ENCODE measurements at places on chromosomes 5 and 9.

- DNase-seq = no peak
Measured at GRCh38 chr9:93129286-93129685, 4.8 kb downstream of the NINJ1 start.

DNA sequence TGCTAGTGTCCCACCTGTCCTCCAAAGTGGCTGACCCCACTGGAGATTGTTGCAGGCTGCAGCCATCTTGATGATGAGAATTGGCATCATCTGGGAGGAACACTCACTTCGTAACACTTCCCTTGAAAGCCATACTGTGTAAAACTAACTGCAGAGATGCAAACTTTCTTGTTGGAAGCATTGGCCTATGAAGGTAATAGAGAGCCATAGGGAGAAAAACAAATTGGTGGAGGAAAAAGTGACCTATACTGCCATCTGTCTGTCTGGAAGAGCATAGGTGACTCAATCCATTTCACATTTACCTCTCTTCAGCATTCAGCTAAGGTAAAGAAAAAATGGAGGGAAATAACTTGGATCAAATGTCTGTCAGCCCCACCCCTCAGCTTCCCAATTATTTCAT is 473.4 kb downstream of the NTRK2 start:
- no peak for DNase-seq

GRCh38 chr5:150000256-150000989 is at the start of the genes HMGXB3 and TIGD6:
Gene HMGXB3 (plus strand): TSS chr5:150000739. CDS start chr5:150004853, 4,114 bp downstream.
Gene TIGD6 (minus strand): TSS chr5:150000654. CDS start chr5:149996348, 4,306 bp downstream.
- peak; percentile 91 for DNase-seq

GRCh38 chr5:85159395-85159794 is 774.7 kb upstream of the EDIL3 start:
- no peak for DNase-seq

- DNase-seq = no peak
Measured at GRCh38 chr9:68780720-68781119, 75.7 kb downstream of the PIP5K1B start.

GRCh38 chr9:81372628-81373191 is 316.6 kb downstream of the TLE1 start:
- DNase-seq = no peak

GRCh38 chr9:127735530-127736185 is 564 bp upstream of the TOR2A start:
- no peak for DNase-seq

DNA sequence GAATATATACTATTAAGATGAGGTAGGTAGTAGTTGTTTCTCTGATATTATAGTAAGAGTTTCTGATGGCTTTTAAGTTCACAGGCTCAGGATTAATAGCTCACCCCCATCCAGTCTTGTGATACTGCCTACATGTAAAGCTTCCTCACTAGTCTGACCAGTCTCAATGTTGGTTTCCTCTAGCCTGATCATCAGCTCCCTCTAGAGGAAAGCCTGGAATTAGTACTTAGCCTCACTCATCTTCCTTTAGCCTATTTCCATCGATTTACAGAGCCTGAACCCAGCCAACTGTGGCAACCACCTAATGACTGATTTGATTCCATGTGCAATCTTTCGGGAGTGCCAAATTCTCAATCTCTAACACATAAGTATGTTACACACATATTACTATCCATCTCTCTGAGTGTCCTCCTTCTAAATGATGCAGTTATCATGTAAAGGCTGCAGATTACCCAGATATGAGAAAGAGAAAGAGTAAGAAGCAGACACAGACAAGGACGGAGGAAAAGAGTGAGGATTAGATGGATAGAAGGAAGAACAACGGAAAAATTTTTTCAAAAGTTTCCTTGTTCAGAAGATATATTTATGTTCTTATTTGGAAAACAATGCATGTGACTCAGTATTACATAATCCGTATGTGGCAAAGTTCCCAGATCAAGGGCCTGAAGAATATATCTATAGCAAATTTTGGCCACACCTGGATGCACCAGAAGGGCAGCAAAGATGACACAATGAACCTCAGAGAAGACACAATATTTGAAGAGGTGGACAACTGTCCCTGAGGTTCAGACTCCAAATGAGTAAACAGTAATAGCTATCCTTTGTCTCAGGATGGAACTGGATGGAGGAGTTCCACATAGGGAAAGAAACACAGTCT is 333.7 kb downstream of the ELAVL2 start:
- no peak for DNase-seq

DNA sequence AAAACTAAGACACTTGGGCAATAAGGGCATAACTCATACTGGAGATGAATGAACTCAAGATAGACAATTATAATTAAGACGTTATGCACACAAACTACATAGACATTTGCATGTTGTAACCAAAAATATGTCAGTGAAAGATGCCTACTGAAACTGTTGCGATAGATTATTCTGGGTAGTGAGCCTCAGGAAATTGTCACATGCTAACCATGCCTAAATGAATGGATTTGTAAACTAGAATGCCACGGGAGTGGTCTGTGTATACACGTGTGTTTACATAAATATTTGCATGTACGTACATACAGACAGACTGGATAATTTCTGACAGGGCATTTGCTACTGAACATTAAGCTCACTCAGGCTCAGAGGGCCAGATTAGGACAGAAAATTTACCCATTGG is 1.2 kb downstream of the NIPSNAP3B start:
- DNase-seq = no peak

DNA sequence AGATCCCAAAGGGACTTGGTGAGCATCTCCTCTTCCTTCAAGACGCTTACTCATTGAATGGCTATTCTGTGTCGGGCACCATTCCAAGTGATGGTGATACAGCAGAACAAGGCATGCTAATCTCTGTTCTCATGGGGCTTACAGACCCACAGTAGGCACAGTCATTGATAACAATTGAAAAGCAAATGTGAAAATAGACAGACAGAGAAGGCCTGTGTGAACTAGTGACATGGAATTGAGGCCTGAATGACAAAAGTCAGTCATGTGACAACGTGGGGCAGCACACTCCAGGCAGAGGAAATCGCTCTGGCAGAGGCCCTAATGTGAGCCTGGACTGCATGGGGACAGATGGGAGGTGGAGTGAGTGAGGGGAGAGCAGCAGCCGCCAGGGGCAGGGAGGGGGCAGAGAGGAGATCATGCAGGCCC is 70.7 kb upstream of the CPLX2 start:
- no peak for DNase-seq

GRCh38 chr9:119441832-119442231 is 72.6 kb upstream of the BRINP1 start:
- no peak for DNase-seq

DNA sequence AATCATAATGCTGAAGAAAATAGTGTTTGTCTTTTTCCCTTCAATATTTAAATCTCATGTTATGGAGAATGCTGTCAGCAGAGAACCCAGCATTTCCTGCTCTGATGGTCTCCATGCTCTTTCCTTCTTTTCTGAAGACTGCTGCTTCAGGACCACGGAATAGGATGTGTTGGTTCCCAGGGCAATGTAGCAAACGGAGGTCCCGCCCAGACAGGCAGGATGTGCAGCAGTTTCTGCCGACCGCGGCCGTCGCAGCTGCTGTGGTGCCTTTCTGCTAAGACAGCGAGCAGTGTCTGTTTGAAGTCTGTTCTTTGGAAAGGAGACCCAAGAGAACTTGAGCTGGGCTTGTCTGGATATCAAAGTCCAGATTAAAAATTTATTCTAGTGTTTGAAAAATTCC is 654.3 kb downstream of the CCDC171 start:
- DNase-seq = no peak

- DNase-seq = no peak
Measured at GRCh38 chr5:129945774-129946270, 41.6 kb downstream of the CHSY3 start.

GRCh38 chr5:145579301-145579700 is 255.8 kb downstream of the PRELID2 start:
- DNase-seq = no peak

DNA sequence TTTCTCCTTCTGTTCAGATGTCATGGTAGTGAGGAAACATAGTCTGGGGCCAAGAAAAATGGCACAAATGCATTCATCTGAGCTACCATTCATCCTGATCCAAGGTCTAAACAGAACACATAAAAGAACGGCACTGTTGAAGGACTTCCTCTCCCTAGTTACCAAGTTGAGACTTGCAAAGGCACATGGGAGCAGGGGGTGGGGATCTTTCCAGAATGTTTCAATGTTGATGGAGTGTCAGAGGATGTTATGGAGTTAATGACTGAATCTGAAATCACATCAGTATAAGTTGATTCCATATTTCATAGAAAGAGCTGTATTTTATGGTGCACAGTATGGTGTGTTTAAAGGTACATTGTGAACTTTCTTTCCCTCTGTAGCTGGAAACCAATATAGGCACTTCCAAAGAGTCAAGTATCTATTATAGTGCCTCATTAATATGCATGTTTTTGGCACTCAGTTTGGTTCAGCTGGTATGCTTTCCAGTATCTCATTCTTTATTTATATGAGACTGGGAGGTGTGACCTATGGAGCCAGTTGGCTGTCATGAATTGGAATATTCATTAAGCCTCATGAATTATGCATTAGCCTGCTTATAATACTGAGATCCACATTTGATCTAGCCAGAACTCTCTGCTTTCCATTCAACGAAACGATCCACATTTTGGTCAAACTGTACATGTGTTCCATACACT is 603.0 kb downstream of the NR2F1-AS1 start:
- DNase-seq = no peak

DNA sequence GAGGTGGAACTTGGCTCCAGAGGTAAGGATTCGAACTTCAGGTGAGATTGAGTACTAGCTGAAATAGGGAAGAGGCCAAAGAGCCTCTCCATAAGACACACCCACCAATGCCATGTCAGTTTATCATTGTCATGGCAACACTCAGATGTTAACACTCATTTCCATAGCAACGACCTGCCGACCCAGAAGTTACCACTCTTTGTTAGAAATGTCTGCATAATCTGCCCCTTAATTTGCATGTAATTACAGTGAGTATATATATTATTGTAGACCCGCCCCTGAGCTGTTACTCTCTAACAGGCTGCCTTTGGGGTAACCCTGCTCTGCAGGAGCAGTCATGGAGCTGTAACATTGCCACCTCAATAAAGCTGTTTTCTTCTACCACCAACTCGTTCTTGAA is 10.2 kb upstream of the NTRK2 start:
- DNase-seq = no peak

DNA sequence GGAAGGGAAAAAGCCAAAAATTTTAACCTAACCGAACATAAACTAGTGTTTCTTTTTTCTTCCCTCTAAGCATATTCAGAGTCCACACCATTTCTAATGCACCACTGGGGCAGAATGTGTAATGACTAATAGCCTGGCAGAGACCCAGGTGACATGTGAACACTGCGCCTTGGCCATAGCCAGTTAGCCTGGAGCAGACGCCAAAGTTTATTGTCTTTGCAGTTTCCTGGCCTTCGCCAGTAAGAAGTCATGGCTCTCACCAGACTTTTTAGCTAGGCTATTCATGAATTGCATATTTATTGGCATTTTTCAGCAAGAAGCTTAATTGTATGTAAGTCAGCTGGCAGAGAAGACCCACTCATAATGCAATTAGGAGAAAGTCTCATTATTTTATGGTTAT is 182.8 kb upstream of the SLC27A6 start:
- DNase-seq = no peak

GRCh38 chr9:108756746-108757490 is 98.9 kb downstream of the ACTL7B start:
- DNase-seq = no peak

DNA sequence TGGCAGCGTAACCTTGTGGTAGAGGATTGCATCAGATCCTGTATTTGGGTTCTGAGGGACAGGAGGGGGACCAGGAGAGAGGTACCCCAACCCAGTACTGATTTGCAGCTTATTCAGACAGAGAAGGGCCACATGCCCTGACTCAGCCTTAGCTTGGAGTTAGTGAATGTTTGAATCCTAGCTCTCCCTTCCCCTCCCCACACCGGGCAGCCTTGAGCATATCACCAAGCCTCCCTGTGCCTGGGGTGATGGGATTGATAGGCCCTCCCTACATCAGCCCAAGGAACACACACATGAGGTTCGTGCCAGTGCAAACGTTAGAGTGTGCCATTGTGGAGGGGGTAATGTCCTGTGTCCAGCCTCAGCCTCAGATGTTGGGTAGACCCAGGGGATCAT is 71.9 kb downstream of the AMBP start:
- no peak for DNase-seq

- no peak for DNase-seq
Measured at GRCh38 chr5:90055831-90056328, 353.7 kb downstream of the CETN3 start.

GRCh38 chr5:90421136-90421535 is 11.6 kb upstream of the CETN3 start:
- no peak for DNase-seq

- no peak for DNase-seq
Measured at GRCh38 chr9:1938135-1938534, 77.0 kb upstream of the SMARCA2 start.

- DNase-seq = no peak
Measured at GRCh38 chr5:35218981-35219380, 11.3 kb downstream of the PRLR start.

DNA sequence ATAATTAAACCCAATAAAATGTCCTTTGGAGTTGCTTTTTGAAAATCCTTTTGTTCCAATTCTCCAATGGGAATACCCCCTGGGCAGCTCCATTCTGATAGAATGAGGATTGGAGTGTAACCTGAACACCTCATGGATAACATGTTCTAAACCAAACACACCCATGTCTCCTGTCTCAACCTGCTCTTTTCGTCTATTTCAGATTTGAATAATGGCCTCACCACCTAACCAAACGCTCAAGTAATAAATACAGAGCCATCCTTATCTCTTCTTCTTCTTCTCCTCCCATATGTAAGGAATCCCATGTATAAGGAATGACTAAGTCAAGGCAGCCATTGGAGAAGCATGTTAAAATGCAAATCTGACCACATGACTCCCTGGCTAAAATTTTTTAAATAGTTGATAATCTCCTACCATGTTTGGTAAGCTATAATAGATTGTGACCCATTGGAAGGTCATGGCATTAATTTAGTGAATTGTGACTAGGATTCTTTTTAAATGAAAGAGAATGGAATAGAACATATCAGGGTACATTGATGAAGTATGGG is 26.0 kb downstream of the ELL2 start:
- DNase-seq = no peak

- peak; percentile 94 for DNase-seq
Measured at GRCh38 chr5:73498057-73498992, at the start of gene BTF3. Gene BTF3 (plus strand): TSS chr5:73498442. CDS start chr5:73498668, 226 bp downstream.

DNA sequence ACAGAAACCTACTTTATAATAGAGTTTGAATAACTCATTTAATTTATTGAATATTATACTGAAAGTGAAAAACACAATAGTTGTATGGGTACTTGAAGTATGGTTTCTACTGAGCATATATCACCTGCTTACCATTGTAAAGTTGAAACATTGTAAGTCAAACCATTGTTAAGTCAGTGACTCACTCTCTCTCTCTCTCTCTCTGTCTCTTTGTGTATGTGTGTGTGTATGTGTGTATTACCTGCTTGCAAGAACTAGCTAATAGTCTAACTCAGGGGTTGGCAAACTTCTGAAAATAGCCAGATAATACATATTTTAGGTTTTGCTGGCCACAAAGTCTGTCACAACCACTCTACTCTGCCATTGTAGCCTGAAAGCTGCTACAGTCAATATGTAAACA is 564.3 kb upstream of the ZNF608 start:
- no peak for DNase-seq

GRCh38 chr5:181243564-181244343 is at the start of gene RACK1:
Gene RACK1 (minus strand): TSS chr5:181243906. CDS start chr5:181243800, 106 bp downstream.
- DNase-seq = no peak
